Eye (tissue), 1 donor: ENCODE measurements at places on chromosomes 2 and 18.

DNA sequence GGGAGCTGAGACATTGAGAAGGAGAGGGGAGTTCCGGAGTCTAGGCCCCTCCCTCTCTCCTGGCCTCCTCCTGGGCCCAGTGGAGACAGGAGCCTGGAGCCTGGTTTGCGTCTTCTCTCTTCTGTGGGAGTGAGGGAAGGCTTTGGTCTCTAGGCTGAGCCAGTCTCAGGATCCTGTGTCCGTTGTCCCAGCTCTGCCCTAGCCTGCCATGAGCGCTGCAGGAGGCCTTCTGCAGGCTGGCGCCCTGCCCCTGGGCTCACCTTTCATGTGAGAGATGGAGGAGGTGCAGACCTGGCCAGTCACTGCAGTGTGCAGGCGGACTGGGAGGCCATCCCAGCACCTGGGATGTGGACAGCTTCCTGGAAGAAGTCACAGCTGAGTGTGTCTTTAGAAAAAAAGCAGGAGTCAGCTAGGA lies 8.7 kb downstream of the IMPA2 start:
- peak; percentile 22 for DNase-seq

GRCh38 chr18:45785134-45785533 lies 40.3 kb upstream of the SIGLEC15 start:
- DNase-seq = no peak

GRCh38 chr2:234130777-234131181 lies 80.3 kb downstream of the SPP2 start:
- DNase-seq = peak; percentile 86

DNA sequence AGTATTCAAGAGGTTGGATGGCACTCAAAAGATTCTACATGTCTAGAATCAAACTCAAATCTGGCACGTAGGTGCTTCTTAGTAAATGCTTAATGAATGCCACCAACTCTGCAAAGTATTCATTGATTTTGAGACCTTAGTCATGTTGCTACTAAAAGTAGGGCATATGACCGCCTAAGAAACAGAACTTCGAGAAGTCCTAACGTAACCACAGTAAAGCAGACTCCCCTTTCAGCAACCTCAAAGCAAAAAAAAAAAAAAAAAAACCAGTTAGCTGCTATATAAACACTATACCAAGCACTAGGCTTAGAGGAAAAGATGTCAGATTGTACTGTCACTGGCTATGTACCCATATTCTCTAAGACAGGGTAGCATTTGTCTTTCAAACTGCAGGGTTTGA lies 33.9 kb downstream of the PTCD3 start:
- no peak for DNase-seq

GRCh38 chr18:65124633-65125032 lies 626.2 kb upstream of the CDH7 start:
- DNase-seq = no peak

- no peak for DNase-seq
Observed at GRCh38 chr2:107111623-107112022, 225.7 kb upstream of the ST6GAL2 start.
